Amniotic epithelial cell (primary cell): ENCODE measurements at places on chromosomes 7 and 10.

- no peak for DNase-seq
Observed at GRCh38 chr10:131961777-131962662, 19.7 kb downstream of the BNIP3 start.

DNA sequence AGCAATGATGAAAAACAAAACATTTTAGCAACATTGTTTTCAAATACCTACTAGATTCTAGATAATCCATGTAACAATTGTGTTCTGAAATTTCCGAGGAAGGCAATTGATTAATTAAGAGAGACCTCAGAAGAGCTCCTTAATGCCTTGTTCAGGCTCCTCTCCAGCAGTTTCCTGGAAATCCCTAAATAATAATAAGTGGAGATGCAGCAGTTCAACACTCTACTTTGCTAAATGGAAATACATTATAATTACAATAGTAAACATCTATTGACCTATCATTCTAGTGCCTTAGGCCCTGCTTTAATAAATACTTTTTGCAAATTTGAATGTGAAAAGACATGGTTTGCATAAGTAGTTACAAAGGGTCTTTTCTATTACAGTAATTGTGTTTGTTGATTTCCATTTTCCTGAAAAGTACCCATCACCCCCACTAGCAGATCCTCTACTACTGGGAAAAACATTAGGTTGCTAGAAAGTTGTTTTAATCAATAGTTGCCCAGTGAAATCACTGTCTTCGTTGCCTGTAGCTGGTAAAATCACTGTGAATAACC lies 186.6 kb upstream of the STK17A start:
- DNase-seq, result no peak

DNA sequence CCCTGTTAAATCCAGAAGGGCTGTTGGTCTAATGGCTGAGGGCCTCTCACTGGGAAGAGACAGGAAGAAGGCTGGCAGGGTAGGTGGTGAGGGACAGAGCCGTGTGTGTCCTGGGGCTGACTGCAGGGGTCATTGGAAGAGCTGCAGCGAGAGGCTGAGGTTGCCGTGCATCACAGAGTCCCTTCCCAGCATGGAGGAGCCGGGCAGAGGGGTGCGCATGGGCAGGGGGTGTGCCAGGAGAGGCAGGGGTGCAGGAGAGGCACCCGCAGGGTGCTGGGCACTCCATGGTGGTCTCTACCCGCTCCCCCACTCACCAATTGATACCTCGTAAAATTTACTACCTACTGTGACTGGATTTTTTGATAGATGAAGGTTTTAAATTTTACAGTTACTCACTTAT lies 124.3 kb downstream of the ACTR3B start:
- no peak for DNase-seq

- DNase-seq, result peak; percentile 9
Observed at GRCh38 chr7:141624763-141625162, 73.6 kb downstream of the AGK start.

GRCh38 chr7:45684910-45685618 lies 110.9 kb downstream of the ADCY1 start:
- DNase-seq, result no peak
